MG63 (cell line): ENCODE measurements at places on chromosomes 12 and 14.

- no peak for DNase-seq
These were observed 21.7 kb downstream of the DCAF5 start for GRCh38 chr14:69131176-69131575.

DNA sequence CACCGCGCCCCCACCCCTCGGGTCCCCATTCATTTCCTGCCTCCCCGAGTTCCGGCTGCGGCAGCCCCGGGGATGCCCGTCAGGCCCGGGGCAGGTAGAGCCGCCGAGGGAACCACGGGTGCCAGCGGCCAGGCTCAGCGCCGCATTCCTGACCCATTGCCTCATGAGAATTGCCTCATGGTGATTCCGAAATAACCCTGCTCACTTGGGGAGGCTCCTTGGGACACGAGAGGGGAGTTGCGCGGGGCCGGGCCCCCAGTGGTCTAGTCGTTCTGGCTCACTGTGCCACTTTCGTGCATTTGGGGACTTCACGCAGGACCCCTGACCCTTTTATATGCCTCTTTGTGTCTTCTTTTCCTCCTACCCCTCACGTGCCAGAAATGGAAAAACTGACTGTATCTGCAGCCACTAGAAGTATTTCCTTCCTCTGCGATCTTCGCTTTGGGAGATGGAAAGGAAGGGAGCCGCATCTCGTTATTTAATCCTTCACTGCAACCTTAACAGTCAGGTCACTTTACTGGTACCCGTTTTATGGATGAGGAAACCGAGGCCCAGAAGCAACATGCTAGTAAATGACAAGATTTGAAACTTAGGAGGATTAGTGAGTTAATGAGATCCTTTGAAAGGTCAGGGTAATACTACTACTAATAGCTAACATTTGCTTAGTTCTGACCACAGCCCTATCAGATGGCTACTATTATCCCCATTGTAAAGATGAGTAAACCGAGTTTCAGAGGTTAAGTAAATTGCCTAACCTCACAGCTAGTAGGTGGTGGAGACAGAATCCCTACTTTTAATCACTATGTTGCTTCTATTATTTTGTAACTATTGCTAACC lies 768 bp downstream of the PTPN11 start:
- DNase-seq, result peak; percentile 79

- DNase-seq, result no peak
These were observed 11.4 kb upstream of the ART4 start for GRCh38 chr12:14854586-14855183.

- no peak for DNase-seq
These were observed 768 bp downstream of the METTL25 start for GRCh38 chr12:82359115-82359478.

- DNase-seq, result peak; percentile 45
These were observed 100.0 kb downstream of the ARF6 start for GRCh38 chr14:49992901-49993339.

- DNase-seq, result no peak
These were observed 45.6 kb upstream of the BICD1 start for GRCh38 chr12:32061033-32061432.

DNA sequence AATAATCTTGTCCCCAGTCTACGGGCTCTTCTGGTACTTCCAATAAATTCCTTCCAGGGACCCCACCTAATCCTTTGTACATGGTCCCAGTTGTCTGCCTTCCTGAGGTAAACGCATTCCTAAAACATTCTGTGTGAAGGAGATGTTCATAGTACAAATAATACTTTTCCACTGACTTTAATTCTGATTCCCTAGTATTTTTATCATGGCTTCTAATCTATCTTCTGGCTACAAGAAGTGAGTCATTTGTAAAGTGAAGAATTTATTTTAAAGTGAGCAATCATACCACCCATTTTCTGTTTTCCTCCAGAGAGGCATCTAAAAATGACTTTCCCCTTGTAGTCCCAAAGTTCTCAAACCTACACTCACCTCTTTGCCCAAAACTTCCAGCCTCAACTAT lies 65.9 kb upstream of the NUDT4 start:
- no peak for DNase-seq

DNA sequence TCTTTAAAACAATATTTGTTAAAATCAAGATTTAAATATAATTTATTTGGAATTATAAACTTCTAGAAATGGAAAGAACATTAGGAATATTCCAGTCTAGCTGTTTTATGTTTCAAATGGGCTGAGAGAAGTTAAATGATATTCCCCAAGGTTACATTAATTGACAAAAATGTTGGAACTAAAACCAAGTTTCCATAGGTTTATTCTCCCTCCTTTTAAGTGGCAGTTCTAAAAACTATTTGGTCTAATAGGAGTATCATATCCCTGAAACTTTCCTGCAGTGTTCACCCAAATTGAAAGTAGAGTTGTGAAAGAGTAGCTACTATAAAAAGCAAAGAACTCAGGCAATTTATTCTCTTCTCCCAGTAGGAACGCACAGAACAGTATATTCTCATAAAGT lies 1185.5 kb downstream of the LRFN5 start:
- no peak for DNase-seq
